Fibroblast of skin of right biceps (primary cell): ENCODE measurements at places on chromosomes 1 and 21.

GRCh38 chr1:178300352-178300699 lies 196.4 kb downstream of the CLEC20A start:
- no peak for DNase-seq

DNA sequence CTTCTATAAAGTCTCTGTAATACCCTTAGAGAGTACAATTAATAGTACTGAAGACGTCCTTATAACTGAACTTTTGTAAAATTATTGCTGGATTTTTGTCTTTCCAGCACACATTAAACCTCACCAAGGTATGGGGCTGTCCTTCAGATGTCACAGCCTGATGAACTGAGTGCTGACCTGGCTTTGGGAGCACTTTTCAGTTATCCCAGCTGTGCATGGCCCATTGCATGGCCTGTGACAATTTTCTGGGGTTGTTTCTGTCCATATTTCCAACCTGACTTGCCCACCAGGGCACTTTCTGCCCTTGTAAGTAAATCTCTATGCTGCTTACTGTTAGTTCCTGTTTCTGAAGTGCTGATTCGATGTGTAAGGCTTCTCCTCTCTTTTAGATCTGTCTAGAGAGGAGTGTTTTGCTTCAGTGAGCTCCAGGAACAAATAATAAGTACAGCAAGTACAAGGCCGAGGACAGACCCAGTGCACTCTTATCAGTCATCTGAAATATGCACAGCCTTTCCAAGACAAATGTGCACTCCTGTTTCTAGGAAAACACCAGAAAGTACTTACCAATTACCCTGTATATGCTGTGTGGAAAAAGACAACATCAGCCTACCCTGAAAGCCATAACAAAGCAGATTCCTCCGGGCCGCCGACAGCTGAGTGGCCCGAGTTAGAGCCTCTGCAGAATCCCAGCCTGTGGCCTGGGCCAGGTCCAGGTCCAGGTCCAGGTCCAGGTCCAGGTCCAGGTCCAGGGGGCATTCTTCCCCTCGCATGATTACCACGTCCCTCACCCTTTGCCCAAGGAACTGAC lies 121.7 kb downstream of the DHRS3 start:
- no peak for DNase-seq

GRCh38 chr1:159786465-159786864 lies 5.7 kb downstream of the DUSP23 start:
- no peak for DNase-seq

DNA sequence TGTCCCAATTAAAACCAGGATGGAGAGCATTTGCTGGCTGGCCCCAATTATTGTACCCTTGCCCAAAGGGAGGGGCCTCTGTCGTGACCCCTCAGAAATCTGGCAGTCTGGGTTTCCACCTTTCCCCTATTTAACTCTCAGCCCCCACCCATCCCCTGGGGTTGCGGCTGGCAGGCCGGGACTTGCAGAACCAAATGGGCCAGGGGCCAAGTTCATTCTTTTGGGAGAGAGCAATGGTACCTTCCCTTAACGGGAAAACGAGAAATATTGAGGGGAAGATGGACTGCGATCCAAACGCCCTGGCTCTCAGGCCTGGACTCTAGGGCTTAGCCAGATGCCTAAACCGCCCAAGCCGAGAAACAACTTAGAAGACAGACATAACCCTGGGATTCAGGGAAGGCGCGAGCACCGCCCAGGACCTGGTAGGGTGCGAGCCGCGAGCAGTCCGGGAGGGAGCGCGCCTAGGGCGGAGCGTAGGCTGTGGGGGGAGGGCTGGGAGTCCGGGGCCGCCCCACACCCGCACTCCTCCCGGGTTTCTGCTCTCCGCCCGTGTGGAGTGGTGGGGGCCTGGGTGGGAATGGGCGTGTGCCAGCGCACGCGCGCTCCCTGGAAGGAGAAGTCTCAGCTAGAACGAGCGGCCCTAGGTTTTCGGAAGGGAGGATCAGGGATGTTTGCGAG lies at the start of gene SLC27A3:
TSS of gene SLC27A3 (plus strand) at position 628 of the 678 bp plus-strand sequence. CDS start 91 bp downstream, outside the sequence.
- DNase-seq: peak; percentile 59

DNA sequence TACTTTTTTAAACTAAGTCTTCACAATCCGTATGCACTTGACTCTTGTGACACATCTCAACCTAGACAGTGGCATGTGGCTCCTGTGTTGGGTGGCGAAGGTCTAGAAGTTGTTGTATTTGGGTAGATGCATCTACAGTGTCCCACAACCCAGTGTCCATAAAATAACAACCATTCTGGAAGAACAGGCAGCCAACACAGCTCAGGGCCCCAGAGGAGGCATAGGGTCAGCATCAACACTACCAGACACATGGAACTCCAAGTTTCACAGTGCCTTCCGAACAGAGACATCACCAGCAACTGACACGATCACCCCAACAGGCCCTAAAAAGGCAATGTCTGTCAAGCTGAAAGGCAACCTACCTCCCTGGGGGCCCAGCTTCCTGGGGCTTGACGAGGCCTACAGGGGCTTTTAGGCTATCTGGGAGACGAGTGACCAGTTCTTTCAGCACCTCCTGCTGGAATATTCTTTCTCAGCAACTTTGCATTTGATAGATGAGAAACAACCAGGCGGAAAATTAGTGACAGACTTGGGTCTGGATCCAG lies 5.6 kb downstream of the SH3BP5L start:
- DNase-seq: no peak

DNA sequence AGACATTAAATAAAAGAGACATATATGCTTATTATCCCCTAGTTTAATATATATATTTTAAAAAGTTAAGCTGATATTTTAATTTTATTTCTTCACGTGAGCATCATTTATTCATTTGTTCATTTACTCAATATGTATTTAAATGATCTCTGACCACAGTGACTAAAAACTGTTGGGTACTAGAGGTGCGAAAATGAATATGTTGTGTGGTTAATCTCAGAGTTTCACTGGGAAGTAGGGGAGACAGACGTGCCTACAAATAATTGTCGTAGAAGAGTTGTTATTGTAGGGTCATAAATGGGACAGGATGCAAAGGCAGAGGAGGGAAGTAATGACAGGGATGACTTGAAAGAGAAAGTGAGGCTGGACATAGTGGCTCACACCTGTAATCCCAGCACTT lies 213.0 kb upstream of the CACYBP start:
- no peak for DNase-seq

GRCh38 chr1:81174811-81175476 lies 625.8 kb upstream of the ADGRL2 start:
- DNase-seq: peak; percentile 88

GRCh38 chr1:214993419-214993818 lies 89.1 kb upstream of the KCNK2 start:
- DNase-seq: peak; percentile 95
